Activated CD4-positive, CD25-positive, alpha-beta regulatory T cell treated with anti-CD3 and anti-CD28 coated beads, Interleukin-2, amount 50 U/mL, for 72 hours (primary cell): ENCODE measurements at places on chromosomes 6 and 20.

DNA sequence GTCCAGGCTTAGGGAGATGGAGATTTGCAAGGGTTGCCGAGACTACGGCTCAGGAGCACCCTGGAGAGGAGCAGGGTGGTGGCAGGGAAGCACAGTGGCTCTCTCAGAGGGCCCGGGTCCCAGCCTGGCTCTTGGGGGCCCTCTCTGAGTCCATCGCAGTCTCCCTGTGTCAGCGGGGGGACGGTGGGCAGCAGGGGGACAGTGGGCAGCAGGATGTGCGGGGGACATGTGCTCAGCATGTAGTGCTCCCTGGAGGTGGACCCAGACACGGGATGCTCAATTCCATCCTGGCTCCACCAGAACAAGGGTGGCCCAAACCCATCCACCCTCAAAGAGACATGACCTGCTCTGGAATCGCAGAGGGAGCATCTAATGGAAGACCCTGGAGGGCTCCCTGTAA is 43.0 kb upstream of the ZBP1 start:
- DNase-seq = no peak

DNA sequence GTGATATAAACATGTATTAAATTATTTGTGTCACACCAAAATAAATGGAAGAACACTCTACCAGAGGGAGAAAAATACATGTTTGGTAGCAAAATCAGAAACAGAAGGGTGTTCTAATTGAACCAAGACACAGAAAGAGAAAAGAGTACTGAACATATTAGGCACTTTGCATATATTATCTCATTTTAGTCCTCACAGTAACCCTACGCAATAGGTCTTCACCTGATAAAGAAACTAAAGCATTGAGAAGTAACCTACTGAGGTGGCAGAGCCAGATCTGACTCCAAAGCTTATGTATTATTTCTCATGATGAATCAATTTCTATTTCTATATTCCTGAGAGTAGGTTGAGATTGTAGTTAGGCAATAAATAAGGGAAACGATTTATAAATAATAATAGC is 77.7 kb downstream of the FYN start:
- no peak for DNase-seq

- no peak for DNase-seq
Measured at GRCh38 chr20:50799176-50799889, 4.5 kb downstream of the BCAS4 start.

DNA sequence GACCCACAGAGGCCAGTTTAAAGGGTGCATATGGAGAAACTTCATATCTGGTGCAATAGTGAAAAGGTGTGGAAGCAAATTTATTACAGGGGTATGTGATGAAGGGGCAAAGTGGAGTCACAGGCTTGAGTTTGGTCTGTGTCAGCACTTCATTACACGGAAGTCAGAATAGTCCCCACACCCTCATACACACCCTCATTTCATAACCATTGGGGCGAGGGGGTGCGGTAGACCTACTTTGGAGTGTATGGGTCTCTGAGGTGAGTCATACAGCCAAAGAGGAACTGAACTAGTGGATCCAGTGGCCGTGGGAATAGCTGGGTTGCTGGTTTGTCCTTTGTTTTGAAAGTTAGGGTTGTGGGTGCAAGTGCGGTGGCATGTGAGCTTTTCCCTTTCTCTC is 3.3 kb downstream of the TM9SF4 start:
- DNase-seq = no peak

DNA sequence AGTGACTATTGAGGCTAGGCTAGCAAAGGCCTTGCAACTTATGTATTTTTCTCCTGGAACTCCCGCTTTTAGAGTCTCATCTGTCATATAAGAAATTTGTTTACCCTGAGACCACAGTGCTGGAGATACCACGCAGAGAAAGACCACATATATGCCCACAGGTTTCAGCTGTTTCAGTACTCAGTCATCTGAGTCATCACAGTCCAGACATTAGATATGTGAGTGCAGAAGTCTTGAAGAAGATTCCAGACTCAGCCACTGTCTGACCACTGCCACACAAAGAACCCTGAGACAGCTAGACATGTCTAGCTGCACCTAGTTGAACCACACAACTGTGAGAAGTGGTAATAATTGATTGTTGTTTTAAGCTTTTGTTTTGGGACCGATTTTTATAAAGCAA is 648.3 kb downstream of the EPM2A start:
- no peak for DNase-seq
